ENCODE measurements at places on chromosomes 7 and 10. TPM values are rescaled to one million over a fixed set of nuclear protein-coding genes. Genes with fewer than 3 reads are reported as not detected.

The AUTS2 gene
- 44.7 TPM for total RNA-seq

The SUN3 gene
- total RNA-seq, result not detected

The BEND7 gene
- total RNA-seq, result 40.4 TPM

The SOSTDC1 gene
- not detected for total RNA-seq

The TAS2R4 gene
- 2.1 TPM for total RNA-seq

Data from motor neuron (in vitro differentiated cells).